Vagina (tissue), 2 donors: ENCODE measurements at places on chromosomes 2 and 18. TPM values are rescaled to one million over a fixed set of nuclear protein-coding genes. Genes with fewer than 3 reads are reported as not detected.

DNA sequence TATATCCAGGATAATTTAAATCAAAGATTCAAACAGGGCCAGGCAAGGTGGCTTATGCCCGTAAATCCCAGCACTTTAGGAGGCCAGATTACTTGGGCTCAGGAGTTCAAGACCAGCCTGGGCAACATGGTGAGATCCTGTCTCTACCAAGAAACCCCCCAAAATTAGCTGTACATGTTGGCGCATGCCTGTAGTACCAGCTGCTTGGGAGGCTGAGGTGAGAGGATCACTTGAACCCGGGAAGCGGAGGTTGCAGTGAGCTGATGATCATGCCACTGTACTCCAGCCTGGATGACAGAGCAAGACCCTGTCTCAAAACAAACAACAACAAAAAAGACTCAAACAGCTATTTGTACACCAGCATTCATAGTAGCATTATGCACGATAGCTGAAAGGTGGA, 9.2 kb downstream of the RAB10 start:
- no peak for DNase-seq

- no peak for DNase-seq
Observed at GRCh38 chr2:6442252-6442985, 423.3 kb downstream of the CMPK2 start.

DNA sequence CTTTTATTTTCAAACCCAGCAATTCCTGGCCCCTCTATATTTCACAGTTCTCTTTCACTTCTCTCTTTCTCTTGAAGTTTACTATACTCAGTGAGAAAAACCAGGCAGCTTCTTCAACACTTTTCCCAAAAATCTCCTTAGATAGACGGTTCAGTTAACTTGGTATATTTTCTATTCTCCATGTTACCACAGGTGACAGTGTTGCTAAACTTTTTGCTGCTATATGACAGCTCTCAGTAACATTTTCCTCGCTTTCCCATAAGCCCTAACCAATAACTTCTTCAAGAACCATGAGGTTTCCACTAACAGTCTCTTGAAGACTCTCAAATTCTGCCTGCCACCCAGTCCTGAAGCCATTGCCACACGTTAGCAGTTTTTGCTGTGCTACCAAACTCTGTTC, 45.8 kb downstream of the CYBRD1 start:
- DNase-seq, result no peak

The EIF5B gene
- total RNA-seq, result 31.2 TPM

The NDUFS1 gene
- total RNA-seq, result 33.6 TPM

The KYNU gene
- total RNA-seq, result 3.7 TPM

The MYO5B gene
- total RNA-seq, result 22.6 TPM
